ENCODE measurements at places on chromosomes 1 and 21.
A peak's percentile ranks its signal among the peaks of the same experiment; 100 is the strongest.

- DNase-seq, result no peak
Measured at GRCh38 chr1:169161496-169162194, 55.2 kb downstream of the ATP1B1 start.

GRCh38 chr1:2415337-2415736 is 3.0 kb upstream of the PEX10 start:
- no peak for DNase-seq

DNA sequence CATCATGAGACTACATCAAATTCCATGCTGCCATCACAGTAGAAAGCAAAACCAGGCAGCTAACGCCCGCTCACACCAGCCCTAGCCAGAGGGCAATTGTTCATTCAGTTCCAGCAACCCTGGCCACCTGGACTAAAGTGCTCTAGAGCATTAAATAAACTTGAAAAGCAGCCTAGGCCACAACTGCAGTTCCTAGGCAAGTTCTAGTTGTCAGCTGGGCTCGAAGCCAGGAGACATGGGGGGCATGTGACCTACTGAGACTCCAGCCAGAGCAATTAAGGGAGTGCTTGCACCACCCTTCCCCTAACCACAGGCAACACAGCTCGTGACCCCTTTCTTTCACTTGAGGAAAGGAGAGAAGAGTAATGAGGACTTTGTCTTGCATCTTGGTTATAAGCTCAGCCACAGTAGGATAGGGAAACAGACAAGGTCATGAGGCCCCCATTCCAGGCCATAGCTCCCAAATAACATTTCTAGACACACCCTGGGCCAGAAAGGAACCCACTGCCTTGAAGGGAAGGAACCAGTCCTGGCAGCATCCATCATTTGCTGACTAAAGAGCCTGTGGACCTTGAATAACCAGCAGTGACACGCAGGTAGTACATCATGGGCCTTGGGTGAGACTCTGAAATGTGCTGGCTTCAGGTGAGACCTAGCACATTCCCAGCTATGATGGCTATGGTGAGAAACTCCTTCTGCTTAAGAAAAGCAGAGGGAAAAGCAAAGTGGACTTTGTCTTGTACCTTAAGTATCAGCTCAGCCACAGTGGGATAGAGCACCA is 77.0 kb downstream of the ZZZ3 start:
- no peak for DNase-seq

DNA sequence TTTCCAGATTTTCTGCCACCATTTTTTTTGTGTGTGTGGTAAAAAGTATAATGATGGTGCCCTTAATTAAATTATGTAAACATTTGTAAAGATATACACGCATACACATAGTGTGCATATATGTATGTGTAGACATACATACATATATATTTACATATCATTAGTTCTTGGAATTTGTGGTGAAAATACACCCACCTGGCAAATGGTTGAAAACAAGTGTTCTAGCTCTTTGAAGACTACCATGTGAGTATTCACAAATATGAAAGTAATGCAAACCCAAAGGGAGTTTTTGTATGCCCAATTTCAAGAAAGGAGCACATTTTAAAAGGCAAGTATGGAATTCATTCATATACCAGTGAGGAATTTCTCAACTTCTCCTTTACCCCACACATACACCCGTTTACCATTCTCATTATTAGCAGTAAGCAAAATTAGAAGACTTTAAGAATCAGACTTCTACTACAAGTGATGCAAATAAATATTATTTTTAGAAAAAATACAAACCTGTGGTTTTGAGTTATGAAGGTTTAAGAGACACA is 8.0 kb downstream of the RABGAP1L start:
- no peak for DNase-seq

- DNase-seq, result no peak
Measured at GRCh38 chr1:93919780-93920179, 10.6 kb upstream of the GCLM start.

DNA sequence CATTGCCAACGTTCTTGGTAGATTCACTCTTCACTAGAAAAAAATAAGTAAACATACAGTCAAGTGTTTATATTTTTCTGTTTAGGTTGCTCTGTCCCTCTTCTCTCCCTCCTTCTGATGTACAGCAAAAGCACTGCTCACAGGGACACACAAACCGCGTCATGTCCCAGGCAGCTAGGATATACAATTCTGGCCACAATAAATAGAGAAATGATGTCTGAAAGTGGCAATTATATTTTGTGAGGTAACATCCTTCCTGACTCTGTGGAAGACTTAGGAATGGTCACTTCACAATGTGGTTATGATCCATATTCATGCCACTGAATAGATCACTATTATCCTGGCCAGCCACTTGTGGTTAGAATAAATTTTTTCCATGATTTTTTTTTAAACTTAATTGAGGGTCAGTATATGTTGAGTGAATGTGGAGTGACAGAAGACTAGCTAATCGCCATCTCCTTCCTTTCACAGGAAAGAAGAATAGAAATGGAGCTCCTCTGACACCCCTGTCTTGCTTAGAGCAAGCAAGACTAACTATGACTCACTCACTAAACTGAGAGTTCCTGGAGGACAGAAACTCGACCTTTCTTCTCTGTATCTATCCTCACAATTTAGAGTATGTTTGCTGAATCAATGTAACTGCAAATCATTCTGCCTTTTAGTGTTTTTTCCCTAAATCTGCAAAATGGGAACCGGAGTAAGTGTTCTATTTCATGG is 54.0 kb downstream of the ZNHIT6 start:
- DNase-seq, result no peak

GRCh38 chr1:13443335-13443979 is 33.2 kb downstream of the PRAMEF20 start:
- no peak for DNase-seq

- DNase-seq, result peak; percentile 48
Measured at GRCh38 chr1:234478152-234478480, 863 bp downstream of the TARBP1 start.

GRCh38 chr21:25387665-25388064 is 219.6 kb downstream of the MRPL39 start:
- no peak for DNase-seq

DNA sequence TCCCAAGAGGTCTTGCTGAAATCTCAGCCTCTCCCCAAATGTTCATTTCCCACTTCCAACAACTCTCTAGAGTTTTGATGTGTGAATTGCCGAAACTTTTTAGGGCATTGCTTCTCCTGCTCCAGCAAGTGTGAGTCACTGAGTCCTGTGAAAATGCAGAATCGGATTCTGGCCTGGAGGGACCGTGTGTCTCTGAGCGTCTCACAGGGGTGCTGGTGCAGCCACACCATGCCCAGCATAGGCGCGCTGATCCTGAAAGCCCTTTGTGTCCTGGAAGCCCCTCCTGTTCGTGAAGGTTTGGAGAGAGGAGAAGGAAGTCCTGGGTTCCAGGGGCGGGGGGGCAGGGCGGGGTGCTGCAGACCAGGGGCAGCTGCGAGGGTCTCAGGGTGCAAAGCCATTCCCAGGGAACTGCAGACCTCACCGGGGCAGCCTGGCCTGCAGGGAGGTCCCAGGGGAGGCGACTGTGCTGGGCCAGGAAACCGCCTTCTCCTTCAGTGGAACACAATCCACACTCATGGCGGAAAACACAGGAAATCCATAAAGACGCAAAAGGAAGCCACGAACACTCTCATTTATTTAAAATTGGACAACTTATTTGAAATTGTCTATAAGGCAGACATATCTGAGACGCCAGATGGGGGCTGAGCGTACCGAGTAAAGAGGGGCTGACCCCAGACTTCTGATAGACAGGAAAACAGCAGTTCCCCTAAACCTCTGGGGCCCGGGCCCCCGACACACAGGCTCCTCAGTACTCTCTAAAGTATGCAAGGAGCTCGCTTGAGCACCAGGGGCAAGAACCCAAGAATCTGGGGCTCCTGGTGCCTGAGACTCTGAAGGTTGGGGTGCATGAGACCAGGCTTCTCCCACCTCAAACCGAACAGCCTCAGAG is 43.5 kb upstream of the ADARB1 start:
- no peak for DNase-seq

GRCh38 chr1:155206891-155207805 is 549 bp downstream of the THBS3 start:
- peak; percentile 79 for DNase-seq

GRCh38 chr1:180581635-180582039 is 22.9 kb downstream of the OVAAL start:
- DNase-seq, result no peak

DNA sequence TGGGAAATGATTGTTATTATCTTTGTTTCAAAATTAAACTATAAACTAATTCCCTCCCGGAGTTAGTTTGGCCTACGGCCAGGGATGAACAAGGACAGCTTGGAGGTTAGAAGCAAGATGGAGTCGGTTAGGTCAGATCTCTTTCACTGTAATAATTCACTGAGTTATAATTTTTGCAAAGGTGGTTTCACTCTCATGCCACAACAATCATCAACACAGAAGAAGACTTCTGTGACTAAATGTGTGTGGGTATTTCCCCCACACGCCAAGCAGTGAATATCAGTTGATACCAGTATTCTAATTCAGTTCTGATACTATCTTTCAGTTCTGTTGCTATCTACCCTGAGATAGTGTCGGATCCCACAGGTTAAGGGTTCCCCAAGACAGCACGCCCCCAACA is 215.1 kb downstream of the S1PR1 start:
- DNase-seq, result no peak

DNA sequence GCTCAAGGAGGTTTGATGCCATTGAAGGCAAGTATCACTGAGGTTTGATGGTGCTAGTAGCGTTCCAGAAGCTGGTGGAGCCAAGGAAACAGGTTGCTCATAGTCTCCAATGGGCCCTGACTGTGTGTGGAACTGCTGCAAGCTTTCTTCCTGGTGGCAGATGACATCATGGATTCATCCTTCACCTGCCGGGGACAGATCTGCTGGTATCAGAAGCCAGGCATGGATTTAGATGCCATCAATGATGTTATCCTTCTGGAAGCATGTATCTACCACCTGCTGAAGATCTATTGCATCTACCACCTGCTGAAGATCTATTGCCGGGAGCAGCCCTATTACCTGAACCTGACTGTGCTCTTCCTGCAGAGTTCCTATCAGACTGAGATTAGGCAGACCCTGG is 734.4 kb downstream of the PLA2G4A start:
- DNase-seq, result no peak

DNA sequence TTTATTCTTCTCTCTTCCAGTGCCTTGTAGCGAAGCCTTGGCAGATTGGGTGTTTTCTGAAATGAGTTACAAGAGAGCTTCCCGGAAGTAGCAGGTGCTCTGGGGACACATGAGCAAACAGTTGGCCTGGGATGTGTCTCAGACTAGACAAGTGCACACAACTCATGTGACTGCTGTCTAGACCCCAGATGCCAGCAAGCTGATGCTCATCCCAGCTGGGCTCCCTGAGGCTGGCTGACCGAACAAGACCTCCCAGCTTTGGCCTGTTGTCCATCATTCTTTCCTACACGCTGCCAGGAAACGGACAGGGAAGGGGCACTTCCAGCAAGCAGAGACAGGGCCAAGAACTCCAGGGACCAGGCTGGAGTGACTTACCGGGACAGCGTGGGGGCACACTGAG is 18.7 kb upstream of the CSF1 start:
- no peak for DNase-seq

DNA sequence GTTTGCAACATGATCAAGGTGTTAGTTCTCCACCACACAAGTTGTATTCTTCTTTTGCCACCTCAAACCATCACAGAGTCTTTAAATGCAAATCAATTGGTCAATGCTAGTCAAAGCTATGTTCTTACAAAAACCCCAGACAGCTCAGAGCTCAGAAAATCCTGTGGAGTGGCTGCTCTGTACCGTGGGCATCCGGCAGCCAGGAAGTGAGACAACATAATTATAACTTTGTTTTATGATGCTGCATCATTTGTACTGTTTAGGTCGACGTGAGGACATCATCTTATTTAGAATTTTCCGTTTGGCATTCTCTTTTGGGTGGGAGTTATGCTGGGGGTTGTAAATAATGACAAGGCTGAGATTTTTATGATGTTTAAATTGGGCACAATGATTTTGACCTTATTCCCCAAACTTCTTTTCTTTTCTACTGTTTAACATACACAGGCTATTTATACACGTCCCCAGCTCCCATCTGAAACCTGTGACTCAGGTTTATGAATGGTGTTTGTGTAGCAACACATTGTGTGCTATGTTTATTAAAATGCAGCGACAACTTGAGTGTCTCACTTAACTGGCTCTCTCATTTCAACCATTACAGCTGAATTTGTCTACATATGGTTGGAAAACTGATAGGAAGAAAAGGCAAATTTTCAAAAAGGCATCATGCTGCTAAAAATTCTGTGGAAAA is 124.0 kb downstream of the CNIH3 start:
- DNase-seq, result no peak

DNA sequence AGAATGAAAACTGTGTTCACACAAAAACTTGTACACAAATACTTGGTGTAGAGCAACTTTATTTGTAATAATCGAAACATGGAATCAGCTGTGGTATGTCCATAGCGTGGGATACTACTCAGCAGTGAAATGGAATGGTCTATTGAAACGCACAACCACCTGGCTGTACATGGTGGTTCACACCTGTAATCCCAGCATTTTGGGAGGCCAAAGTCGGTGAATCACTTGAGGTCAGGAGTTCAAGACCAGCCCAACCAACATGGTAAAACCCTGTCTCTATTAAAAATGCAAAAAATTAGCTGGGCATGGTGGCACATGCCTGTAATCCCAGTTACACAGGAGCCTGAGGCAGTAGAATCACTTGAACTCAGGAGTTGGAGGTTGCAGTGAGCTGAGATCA is 356.8 kb downstream of the RYR2 start:
- DNase-seq, result no peak

- no peak for DNase-seq
Measured at GRCh38 chr21:35291973-35292627, 243.0 kb upstream of the RUNX1 start.

- no peak for DNase-seq
Measured at GRCh38 chr1:91476533-91477217, 24.0 kb upstream of the CDC7 start.

DNA sequence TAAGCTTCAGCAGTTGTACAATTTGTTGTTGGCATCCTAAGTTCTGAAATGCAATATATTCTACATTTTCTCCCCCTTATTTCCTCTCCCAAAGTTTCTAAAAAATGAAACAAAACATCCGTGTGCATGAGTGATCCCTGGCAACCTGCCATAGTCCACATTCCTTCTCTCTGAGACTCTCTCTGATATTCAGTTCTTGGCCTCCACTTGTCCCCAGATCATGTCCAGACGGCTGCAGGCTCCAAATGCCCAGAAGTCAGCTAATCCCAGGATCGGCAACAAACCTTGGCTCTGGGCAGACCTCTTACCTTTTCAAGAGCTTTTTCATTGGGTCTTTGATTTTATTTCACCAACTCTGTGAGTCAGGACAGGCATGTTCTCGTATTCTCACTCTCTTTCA is 187.8 kb downstream of the ETS2 start:
- no peak for DNase-seq

- DNase-seq, result no peak
Measured at GRCh38 chr1:106978477-106979322, 77.8 kb upstream of the PRMT6 start.

GRCh38 chr1:3332662-3333061 is 121.8 kb upstream of the ARHGEF16 start:
- no peak for DNase-seq

GRCh38 chr1:55815745-55816455 is 600.7 kb upstream of the USP24 start:
- DNase-seq, result no peak

DNA sequence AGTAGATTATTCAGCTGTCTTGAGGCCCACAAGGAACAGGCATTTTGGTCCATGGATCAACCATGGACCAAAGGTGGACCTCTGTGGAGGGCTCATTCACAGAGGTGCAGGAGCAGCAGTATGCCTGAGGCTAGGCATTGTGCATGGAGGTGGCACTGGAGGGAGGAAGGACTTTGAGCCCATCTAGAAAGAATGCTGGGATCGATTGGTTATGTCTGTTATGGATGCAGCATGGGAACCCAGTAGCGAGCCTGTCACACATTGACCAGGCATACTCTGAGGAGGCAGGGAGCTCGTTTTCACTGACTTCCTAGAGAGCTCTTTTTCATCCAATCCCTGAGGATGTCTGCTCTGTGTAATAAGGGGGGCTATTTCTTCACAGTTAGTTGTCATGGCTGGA is 75.5 kb downstream of the KCNN3 start:
- DNase-seq, result no peak

All from effector memory CD4-positive, alpha-beta T cell (primary cell).